ENCODE measurements at places on chromosomes 3 and 15. TPM values are rescaled to one million over a fixed set of nuclear protein-coding genes. Genes with fewer than 3 reads are reported as not detected.

GRCh38 chr3:158659454-158660237 is 12.8 kb downstream of the LXN start:
- peak; percentile 72 for DNase-seq

Gene SLC28A1
- polyA plus RNA-seq = 0.32 TPM

Gene CAMK2N2
- 0.07 TPM for polyA plus RNA-seq

Gene NEK10
- 3.1 TPM for polyA plus RNA-seq

Gene LDHAL6B
- polyA plus RNA-seq = not detected

GRCh38 chr3:149599236-149599635 is 58.6 kb downstream of the WWTR1 start:
- DNase-seq = peak; percentile 85

GRCh38 chr3:115550285-115550761 is 73.0 kb upstream of the GAP43 start:
- DNase-seq = peak; percentile 28

Gene TERC
- polyA plus RNA-seq = not detected

Gene EPHA3
- polyA plus RNA-seq = 2.7 TPM

- no peak for DNase-seq
These were observed 1016.0 kb downstream of the MCTP2 start for GRCh38 chr15:95247071-95247984.

Gene FOXP1
- 13.6 TPM for polyA plus RNA-seq

- DNase-seq = peak; percentile 91
These were observed 106.4 kb upstream of the RPL32 start for GRCh38 chr3:12947504-12948369.

GRCh38 chr15:36884936-36885635 is 215.3 kb downstream of the MEIS2 start:
- no peak for DNase-seq

Gene PRSS50
- 0.14 TPM for polyA plus RNA-seq

DNA sequence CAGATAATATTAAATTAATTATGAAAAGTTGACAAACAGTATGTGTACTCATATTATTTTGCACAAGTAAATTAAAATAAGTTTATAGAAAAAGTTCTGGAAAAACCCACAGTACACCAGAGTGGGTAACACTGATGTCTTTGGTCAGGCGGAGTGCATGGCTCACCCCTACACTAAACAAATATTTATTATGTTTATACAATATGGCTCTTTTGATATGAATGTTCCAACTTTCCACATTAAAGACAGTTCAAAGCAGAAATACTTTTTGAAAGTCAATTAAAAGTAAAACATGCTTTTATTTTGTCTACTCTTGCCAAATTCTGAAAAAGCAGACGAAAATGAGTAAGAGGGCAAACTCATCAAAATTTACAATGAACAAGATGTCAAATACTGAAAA is 56.2 kb upstream of the DCBLD2 start:
- DNase-seq = no peak

GRCh38 chr15:48646331-48646730 is 822 bp upstream of the FBN1 start:
- DNase-seq = no peak
